Stimulated activated naive B cell treated with anti-CD40 and anti-IgM and Interleukin-4, amounts not matched to agents 10 μg/mL and 1 μg/mL and 100 μg/mL, for 72 hours (primary cell): ENCODE measurements at places on chromosomes 3 and 15.
A peak's percentile ranks its signal among the peaks of the same experiment; 100 is the strongest.

GRCh38 chr3:31295150-31295765 lies 237.5 kb upstream of the STT3B start:
- H3K27me3 ChIP-seq, result no peaks in the 10 kb centered on the region
- DNase-seq, result no peak
- H3K4me1 ChIP-seq, result no peaks in the 10 kb centered on the region
- H3K4me3 ChIP-seq, result no peak overlapping the region
- no peaks in the 10 kb centered on the region for H3K36me3 ChIP-seq

DNA sequence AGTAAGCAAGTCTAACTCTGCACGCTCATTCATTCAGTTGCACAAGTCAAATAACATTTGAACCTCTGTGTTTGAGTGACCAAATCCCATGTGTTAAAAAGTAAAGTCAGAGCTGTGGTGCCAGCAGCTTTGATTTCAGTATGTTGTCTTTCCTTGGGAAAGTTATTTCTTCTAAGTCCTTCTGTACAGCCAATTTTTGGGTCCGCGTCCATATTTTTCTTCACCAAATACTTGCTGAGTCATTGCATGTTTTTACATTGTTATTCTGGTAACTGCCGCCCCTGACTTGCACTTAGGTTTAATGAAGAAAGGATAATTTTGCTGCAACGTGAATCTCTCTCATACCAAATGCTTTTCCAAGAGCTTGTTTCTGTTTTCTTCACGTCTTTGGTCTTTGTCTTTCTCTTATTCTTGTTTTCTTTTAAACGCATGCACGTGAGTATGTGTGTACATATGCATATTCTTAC lies 56.7 kb downstream of the PLS1 start:
- H3K27me3 ChIP-seq, result no peaks in the 10 kb centered on the region
- no peaks in the 10 kb centered on the region for H3K36me3 ChIP-seq
- H3K4me3 ChIP-seq, result no peak overlapping the region
- H3K4me1 ChIP-seq, result peaks cover 2% of the 10 kb centered on the region
- H3K27ac ChIP-seq, result no peak overlapping the region

- no peak overlapping the region for H3K4me3 ChIP-seq
- H3K36me3 ChIP-seq, result no peaks in the 10 kb centered on the region
- no peaks in the 10 kb centered on the region for H3K4me1 ChIP-seq
- no peak for DNase-seq
Measured at GRCh38 chr3:107221856-107222255, 155.4 kb upstream of the CCDC54 start.

DNA sequence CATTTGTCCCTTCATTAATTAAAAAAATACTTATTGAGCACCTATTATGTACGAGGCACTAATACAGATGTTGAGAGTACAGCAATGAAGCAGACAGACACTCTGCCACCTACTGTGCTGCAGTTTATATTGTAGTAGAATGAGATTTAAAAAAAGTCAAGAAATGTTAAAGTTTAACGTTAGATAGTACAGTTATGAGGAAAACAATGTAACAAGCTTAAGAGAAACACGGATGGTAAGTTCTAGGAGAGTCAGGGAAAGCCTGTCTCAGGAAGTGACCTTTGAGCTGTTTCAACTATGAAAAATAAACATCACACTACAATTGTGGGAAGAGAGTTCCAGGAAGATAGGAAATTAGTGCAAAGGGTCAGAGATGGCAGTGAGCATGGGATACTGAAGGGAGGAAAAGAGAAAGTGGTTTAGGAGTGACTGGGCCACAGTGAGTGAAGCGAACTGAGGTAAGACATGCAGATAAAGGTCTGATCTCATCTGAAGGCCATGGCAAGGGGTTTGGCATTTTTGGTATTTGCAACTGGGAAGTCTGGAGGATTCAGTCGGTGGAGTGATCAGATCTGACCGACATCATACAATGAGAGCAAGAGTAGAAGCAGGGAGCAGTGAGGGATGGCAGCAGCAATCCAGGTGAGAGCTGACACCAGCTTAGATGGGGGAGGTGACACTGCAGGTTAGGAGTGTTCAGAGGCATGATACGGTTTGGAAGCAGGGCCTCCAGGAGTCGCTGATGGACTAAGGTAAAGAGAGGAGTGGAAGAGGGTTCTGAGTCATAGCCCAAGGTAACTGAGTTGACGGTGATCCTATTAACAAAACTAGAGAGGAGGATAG lies 28.5 kb downstream of the PLSCR4 start:
- no peaks in the 10 kb centered on the region for H3K4me1 ChIP-seq
- no peak overlapping the region for H3K4me3 ChIP-seq

DNA sequence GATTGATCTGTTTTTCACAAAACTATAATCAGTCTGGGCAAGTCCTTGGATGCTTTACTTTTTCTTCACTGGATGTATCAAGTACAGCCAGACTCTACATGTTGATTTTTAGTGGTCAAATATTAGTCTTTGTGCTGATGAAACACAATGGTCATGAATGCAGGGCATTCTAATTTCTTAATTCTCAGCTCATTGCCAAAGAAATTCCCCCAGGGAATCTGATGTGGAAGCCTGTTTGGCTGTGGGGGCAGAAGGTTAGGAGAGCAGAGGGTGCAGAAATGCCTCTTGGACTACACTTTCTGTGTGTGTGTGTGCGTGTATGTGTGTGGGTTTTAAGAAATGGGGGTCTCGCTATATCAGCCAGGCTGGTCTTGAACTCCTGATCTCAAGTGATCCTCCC lies 48.7 kb upstream of the HACD2 start:
- H3K4me1 ChIP-seq, result peaks cover 6% of the 10 kb centered on the region
- no peak for DNase-seq
- H3K36me3 ChIP-seq, result peaks cover 34% of the 10 kb centered on the region

DNA sequence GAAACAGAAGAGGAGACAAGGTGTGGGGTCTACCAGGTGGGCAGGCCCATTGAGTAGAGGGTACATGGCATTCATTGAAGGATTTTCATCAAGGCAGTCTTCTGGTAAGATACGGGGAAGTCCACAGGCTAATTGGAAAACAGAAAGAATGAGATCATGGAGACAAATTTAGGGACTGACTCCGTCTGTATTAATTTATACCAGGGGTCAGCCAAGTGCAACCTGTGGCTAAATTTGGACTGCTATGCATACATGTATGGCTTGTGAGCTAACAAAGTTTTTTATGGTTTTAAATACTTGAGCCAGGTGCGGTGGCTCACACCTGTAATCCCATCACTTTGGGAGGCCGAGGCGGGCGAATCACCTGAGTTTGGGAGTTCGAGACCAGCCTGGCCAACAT lies 21.1 kb upstream of the SNRPN start:
- no peak for DNase-seq
- no peaks in the 10 kb centered on the region for H3K27me3 ChIP-seq
- no peaks in the 10 kb centered on the region for H3K4me1 ChIP-seq
- no peaks in the 10 kb centered on the region for H3K36me3 ChIP-seq
- no peak overlapping the region for H3K4me3 ChIP-seq
- H3K27ac ChIP-seq, result no peak overlapping the region

DNA sequence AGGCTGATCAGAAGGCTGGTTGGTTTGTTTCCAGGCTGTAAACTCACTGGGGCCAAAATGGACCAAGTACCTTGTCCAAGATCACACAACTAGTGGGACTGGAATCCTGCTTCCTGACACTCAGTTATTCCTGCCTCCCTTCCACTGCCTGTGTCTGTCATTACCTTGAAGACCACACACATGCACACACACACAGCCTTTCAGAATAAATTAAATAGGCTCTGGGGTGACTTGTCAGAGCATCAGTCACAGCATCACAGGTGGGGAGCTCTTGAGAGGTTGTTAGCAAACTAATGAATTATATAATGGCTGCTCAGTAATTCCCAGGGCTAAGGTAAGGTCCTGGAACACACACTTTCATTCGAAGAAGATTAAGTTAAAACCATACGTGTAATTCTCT lies 231.8 kb downstream of the UACA start:
- no peak overlapping the region for H3K4me3 ChIP-seq
- peaks cover 6% of the 10 kb centered on the region for H3K36me3 ChIP-seq
- DNase-seq, result no peak
- H3K27me3 ChIP-seq, result peaks cover 15% of the 10 kb centered on the region

- peak; percentile 60 for DNase-seq
- peaks cover 21% of the 10 kb centered on the region for H3K4me1 ChIP-seq
- H3K4me3 ChIP-seq, result peak overlapping the region; percentile 94
- peaks cover 9% of the 10 kb centered on the region for H3K36me3 ChIP-seq
- H3K27ac ChIP-seq, result peak overlapping the region; percentile 96
Measured at GRCh38 chr15:45635191-45635638, 386 bp downstream of the SQOR start.
